H54 (cell line): ENCODE measurements at places on chromosomes 5 and 9.

GRCh38 chr5:147203213-147203612 is 31.6 kb upstream of the STK32A start:
- DNase-seq = no peak

GRCh38 chr5:160260881-160261815 is 31.8 kb downstream of the FABP6 start:
- no peak for DNase-seq

DNA sequence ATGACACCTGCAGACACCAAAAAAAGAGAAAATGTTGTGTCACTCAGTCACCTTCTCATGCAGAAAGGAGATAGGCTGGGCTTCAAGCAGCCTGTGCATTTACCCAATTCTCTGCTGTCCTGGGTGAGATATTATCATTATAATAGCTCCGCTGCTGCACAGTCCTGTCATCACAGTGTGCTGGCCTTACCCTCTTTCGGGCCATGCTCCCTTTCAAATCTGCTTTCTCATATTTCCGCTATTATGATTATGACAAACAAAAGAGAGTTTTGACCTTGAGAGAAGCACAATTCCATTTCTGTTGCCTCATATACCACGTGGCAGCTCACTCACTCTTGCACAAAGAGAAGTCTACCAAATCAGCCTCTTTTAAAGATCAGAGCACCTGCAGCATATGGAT is 1350.1 kb upstream of the ACO1 start:
- no peak for DNase-seq

DNA sequence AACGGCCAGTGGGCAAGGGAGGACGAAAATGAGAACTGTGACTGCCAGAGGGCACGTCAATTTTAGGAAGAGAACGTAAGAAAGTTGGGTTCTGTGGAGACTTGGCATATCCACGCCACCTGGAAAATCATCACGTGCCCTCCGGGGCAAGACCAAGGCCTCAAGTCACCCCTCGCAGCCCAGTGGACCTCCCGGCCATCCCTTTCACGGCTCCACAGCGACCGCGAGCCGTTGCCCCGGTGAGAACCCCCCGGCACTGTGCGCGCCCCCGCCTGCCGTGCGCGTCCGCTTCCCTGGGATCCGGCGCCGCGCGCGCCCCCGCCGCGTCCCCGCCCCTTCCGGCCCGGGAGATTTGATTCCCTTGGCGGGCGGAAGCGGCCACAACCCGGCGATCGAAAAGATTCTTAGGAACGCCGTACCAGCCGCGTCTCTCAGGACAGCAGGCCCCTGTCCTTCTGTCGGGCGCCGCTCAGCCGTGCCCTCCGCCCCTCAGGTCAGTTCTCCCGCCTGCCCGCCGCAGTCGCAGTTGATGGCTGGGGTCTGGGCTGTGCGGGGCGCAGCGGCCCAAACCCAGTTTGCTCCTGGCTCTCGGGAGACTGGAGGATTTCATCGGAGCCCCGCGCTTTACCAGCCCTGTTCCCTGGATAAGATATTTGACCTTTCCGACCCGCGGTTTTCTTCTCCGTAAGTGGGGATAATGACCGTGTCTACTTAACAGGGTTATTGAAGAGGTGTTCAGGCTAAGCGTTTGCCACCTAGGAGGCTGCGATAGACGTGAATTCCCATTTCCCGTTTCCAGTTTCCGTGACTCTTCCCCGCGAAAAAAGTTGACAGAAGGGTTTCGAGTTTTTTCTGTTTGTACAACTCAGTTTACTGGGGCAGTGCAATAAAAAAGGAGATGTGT is at the start of gene MELK:
TSS of gene MELK (plus strand) at position 381 of the 904 bp plus-strand sequence. CDS start 8,787 bp downstream, outside the sequence.
- DNase-seq = peak; percentile 63

GRCh38 chr9:5459289-5459829 is 9.0 kb downstream of the CD274 start:
- no peak for DNase-seq

GRCh38 chr9:8926461-8926860 is 1126.9 kb upstream of the DMAC1 start:
- DNase-seq = no peak

GRCh38 chr9:123091459-123091858 is 58.0 kb downstream of the GPR21 start:
- DNase-seq = no peak

GRCh38 chr9:108356806-108357205 is 499.0 kb downstream of the ACTL7B start:
- DNase-seq = no peak

- DNase-seq = no peak
Measured at GRCh38 chr5:126044111-126044668, 379.0 kb upstream of the GRAMD2B start.

DNA sequence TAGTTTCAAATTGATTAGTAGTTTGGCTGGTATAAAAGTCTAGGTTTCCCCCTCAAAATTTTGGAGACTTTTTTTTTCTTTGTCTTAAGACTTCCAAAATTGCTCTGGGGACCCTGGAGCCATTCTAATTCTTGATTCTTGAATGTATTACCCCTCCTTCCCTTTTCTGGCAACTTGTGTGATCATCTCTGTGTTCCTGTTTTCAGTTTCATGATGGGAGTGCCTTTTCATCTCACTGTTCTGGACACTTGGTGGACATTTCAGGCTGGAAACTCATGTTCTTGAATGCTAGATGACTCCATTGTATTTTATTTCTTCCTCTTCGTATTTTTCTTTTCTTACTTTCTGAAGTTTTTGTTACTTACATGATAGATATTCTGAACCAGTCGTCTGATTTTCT is 57.3 kb upstream of the LRRC70 start:
- no peak for DNase-seq

- DNase-seq = no peak
Measured at GRCh38 chr5:142439207-142439860, 114.5 kb upstream of the SPRY4 start.

GRCh38 chr9:121568343-121569265 is 69.0 kb upstream of the GGTA1 start:
- peak; percentile 83 for DNase-seq

DNA sequence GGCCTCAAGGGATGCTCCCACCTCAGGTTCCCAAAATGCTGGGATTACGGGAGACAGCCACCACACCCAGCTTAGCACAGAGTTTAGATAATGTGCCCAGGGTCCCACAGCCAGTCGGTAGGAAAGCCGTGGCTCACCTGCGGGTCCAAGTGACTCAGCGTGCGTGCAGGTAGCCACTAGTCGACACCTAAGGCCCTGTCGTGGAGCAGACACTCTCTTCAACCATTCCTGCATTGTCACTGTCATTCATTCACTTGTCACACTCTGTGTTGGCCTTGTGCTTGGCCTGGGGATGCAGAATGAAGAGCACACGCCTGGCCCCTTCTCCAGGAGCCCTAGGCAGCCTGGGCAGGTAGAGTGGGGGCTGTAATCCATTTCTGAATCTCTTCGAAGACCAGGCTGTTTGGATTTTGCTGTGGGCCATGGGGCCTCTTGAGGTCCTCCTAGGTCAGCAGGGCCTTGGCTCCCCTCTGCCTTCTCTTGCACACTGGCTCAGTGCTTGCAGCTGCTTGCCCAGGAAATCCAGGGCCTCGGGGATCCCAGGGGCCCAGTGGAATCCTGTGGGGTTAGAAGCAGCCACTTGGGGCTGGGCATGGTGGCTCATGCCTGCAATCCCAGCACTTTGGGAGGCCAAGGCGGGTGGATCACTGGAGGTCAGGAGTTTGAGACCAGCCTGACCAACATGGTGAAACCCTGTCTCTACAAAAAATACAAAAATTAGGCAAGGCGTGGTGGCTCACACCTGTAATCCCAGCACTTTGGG is 6.1 kb upstream of the AIF1L start:
- DNase-seq = no peak

- no peak for DNase-seq
Measured at GRCh38 chr5:139634541-139634940, 13.6 kb upstream of the CXXC5 start.

DNA sequence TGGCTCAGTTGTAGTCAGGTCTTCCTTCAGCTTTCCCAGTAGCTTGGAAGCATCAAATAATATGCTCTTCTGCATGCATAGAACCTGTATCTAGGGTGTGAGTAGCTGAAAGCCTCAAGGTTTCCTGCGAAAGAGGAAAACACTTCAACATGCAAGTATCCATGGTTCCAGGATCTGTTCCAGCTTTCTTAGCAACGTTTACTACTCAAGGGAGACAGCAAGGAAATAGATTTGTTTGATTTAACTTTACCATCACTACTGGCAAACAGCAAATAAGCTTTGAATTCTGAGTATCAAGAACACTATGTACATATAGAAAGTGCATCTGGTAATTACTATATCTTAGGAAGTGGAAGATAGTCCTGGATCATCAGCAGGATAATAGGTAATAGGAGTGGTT is 341.0 kb downstream of the PRR16 start:
- no peak for DNase-seq

DNA sequence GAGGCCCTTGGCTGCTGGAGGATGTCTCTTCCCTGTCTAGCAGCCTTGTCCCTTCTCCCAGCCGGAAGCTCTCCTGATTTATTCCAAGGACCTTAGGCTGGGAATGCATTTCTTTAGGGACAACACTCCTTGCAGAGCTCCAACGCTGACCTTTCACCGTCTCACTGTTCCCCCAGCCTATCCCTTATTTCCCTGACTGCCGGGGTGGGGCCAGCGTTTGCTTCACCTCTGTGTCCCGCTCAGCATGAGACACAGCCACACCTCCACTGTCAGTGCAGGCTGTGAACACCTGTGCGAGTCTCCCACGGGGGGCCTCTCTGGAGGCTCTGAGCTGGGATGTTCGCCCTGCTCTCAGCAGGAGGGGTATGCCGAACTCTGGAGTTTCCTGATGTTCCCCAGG is 106.2 kb upstream of the FCN2 start:
- no peak for DNase-seq

DNA sequence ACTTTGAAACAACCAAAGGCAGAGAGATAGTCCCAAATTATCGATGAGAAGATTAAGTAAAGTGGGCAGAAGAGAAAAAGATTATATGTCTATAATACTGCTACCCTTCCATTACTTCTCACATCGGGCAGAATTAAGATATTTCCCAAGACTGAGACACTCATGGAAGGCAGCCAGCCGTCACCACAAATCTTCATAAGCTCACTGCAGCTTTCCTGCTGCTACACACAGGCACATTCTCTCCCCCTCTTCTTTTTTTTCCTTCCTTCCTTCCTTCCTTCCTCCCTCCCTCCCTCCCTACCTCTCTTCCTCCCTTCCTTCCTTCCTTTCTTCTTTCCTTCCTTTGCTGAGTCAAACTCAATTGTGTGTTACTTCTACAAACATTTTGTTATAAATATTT is 58.7 kb upstream of the SPATA31C2 start:
- peak; percentile 40 for DNase-seq

DNA sequence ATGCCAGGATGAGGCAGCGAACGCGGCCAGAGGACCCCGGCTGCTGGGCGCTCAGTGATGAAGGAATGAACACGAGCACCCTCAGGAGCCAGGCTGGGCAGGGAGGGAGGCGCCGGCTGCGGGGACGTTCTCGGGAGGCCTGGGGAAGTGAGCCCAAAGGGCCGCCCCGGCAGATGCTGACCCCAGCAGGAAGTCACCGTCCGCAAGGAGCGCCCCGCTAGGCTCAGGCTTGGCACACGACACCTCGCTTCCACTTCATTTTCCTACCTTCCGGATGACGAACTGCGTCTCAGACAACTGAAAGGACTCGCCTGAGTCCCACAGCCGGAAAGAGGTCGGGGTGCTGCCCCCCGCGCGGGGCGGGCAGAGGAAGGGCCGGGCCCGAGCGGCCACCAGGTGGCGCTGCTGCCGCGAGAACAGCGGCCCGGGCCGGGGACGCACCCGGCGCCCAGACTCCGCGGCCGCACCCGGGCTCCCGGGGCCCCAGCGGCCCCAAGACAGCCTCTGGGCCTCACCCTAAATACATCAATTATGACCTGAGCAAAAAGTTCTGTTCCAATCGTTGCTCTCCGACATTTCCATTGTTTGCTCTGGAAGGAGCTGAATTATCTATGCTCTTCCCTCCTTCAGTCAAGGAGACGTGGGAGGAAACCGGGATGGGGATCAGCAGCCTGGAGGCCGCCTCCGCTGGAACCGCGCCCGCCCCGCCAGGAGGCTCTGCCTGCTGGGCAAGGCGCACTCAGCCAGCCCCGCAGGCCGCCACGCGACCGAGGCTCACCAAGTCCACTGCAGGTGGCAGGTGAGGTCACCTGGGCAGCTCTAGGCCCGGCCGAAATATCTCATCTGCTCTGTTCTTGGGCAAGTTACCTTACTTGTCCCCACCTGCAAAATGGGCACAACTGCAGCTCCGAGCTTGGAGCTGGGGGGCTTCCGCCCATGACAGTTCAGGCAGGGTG is 107.0 kb downstream of the ZNF354C start:
- DNase-seq = peak; percentile 59

- DNase-seq = no peak
Measured at GRCh38 chr5:134543820-134544614, 18.5 kb downstream of the JADE2 start.

GRCh38 chr9:69370430-69370829 is 45.4 kb downstream of the ENTREP1 start:
- DNase-seq = no peak

DNA sequence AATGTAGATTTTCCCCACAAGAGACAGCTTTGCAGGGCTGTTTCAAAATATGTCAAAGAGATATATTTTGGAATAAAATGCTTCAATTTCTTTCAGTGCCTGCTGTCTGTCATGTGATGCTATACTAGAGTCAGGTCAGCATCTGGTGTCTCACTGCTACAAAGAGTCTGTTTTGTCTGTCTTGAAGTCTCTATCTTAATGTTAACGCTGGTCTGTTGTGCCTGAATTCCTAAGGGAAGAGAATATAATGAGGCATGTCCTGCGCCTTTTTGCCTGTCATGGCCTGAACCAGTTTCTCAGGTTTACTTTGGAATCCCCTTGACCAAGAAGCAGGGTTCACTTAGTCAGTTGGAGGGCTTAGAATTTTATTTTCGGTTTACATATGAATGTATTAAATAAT is 176.4 kb downstream of the PDZD2 start:
- no peak for DNase-seq
